Esophagus muscularis mucosa (tissue), 4 donors: ENCODE measurements at places on chromosomes 7 and 10. TPM values are rescaled to one million over a fixed set of nuclear protein-coding genes. Genes with fewer than 3 reads are reported as not detected.

GRCh38 chr10:34121125-34121753 lies 693.9 kb downstream of the PARD3 start:
- no peak overlapping the region for H3K27ac ChIP-seq
- no peaks in the 10 kb centered on the region for H3K27me3 ChIP-seq
- peaks cover 16% of the 10 kb centered on the region for H3K36me3 ChIP-seq
- peak; percentile 53 for DNase-seq
- peaks cover 43% of the 10 kb centered on the region for H3K4me1 ChIP-seq
- H3K4me3 ChIP-seq, result no peak overlapping the region

GRCh38 chr10:23512355-23513058 lies 73.6 kb downstream of the OTUD1 start:
- H3K27me3 ChIP-seq, result no peaks in the 10 kb centered on the region
- H3K27ac ChIP-seq, result no peak overlapping the region
- no peak overlapping the region for H3K4me3 ChIP-seq
- H3K4me1 ChIP-seq, result no peaks in the 10 kb centered on the region
- DNase-seq, result no peak

DNA sequence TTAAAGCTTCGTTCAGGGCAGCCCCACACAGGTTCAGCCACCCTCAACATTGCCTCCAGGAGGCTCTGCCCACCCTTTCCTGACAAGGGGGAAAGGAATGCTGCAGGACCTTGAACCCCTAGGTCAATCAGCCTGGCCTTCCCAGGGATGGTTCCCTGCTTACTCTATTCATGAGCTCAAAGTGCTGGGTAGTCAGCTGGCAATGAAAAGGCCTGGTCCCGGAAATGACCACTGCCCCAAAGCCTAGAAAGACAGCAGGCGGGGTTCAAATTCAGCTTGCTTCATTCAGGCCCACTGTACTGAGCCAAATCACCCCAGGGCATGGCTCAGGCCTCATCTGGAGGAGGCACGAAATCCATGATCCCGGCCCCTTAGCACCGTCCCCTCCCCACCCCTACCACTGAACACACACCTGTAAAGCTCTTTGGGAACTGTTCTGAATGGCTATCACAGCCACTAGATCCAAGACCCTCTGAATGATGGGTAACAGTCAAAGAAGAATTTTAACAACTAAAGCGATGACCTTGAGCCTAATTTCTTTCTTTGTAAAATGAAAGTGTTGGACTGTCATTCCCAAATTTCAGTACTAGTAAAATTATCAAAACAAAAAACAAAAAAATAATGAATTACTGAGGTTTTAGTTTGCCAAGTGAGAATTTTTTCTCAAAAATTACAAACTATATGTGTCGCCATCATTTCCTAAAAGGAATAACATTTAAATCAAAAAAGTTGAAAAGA lies 1.0 kb downstream of the URGCP start:
- H3K4me1 ChIP-seq, result peaks cover 58% of the 10 kb centered on the region
- no peaks in the 10 kb centered on the region for H3K36me3 ChIP-seq
- H3K27me3 ChIP-seq, result no peaks in the 10 kb centered on the region
- H3K4me3 ChIP-seq, result peak overlapping the region; percentile 90
- H3K27ac ChIP-seq, result peak overlapping the region; percentile 93

- no peak for DNase-seq
- no peaks in the 10 kb centered on the region for H3K36me3 ChIP-seq
- no peak overlapping the region for H3K4me3 ChIP-seq
- H3K4me1 ChIP-seq, result no peaks in the 10 kb centered on the region
- no peaks in the 10 kb centered on the region for H3K27me3 ChIP-seq
Observed at GRCh38 chr7:51518646-51519045, 202.0 kb upstream of the COBL start.

DNA sequence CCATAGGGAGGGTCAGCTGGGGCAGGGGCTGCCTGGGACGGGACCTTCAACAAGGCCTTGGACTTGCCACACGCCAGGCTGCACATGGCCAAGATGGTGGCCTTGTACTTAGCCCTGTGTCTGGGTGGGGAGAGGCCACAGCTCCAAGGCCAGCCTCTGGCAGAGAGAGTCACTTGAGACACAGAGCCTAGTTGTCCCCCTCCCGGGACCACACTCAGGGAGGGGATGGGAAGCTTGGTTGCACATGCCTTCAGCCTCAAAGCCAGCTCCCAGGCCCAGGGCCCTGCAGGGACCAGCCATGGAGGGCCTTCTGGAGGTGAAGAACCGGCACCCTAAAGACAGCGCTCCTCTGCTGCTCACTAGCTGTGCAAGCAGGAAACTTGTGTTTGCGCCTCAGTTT lies 16.7 kb downstream of the MMRN2 start:
- H3K27me3 ChIP-seq, result no peaks in the 10 kb centered on the region
- H3K27ac ChIP-seq, result no peak overlapping the region
- H3K4me3 ChIP-seq, result no peak overlapping the region
- H3K4me1 ChIP-seq, result peaks cover 43% of the 10 kb centered on the region

Gene PLPP4
- 2.1 TPM for total RNA-seq

GRCh38 chr10:132786476-132786883 lies 533 bp upstream of the NKX6-2 start:
- no peak for DNase-seq
- peaks cover 21% of the 10 kb centered on the region for H3K4me1 ChIP-seq
- H3K4me3 ChIP-seq, result peak overlapping the region; percentile 27
- no peak overlapping the region for H3K27ac ChIP-seq
- peaks cover 80% of the 10 kb centered on the region for H3K27me3 ChIP-seq

DNA sequence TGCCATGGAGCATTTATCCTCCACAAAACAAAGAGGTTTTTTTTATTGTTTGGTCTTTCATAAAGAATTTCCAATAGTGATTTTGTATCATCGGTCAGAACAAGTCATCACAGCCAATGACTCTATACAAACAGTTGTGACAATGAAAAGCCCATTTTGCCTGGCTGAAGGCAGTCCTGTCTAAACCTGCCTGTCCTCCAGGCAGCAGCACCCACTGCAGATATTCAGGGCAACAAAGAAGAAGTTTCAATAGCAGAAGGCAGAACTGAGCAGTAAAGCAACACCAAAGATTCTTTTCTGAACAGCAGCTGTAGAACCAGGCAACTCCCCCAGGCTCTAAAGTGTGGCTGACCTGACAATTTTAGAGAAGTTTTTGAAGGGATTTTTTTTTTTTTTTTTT lies 169.4 kb downstream of the FGFR2 start:
- no peak for DNase-seq
- no peak overlapping the region for H3K4me3 ChIP-seq
- H3K27me3 ChIP-seq, result no peaks in the 10 kb centered on the region
- no peaks in the 10 kb centered on the region for H3K36me3 ChIP-seq

Gene MCM7
- 60.3 TPM for total RNA-seq

DNA sequence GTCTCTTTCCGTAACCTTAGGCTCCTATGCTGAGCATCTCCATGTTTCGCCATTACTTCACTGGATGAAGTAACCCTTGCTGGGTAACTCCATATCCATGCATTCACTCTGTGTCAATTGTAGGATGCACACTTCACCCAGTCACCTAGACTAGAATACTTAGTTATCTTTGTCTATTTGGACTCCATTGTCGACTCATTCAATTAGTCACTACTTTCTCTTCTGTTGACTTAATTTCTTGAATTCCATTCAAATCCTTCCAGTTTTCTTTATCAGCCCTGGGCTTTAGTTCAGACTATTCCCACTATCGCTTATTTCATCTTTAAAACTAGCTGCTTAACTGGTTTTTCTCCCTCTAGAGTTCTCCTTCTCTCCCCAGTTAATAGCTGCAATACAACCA lies 111.3 kb upstream of the TNS3 start:
- H3K4me1 ChIP-seq, result peaks cover 19% of the 10 kb centered on the region
- H3K36me3 ChIP-seq, result no peaks in the 10 kb centered on the region
- H3K27ac ChIP-seq, result peak overlapping the region; percentile 76
- no peaks in the 10 kb centered on the region for H3K27me3 ChIP-seq
- DNase-seq, result no peak

Gene AASS
- 34.2 TPM for total RNA-seq

- no peak for DNase-seq
- no peaks in the 10 kb centered on the region for H3K27me3 ChIP-seq
- no peaks in the 10 kb centered on the region for H3K36me3 ChIP-seq
- peaks cover 84% of the 10 kb centered on the region for H3K4me1 ChIP-seq
Observed at GRCh38 chr10:77877441-77878344, 48.9 kb downstream of the DLG5 start.

GRCh38 chr10:27355918-27356573 lies 115.4 kb upstream of the ACBD5 start:
- H3K27ac ChIP-seq, result no peak overlapping the region
- DNase-seq, result no peak
- no peak overlapping the region for H3K4me3 ChIP-seq

- DNase-seq, result no peak
- no peaks in the 10 kb centered on the region for H3K27me3 ChIP-seq
- no peaks in the 10 kb centered on the region for H3K36me3 ChIP-seq
- H3K4me3 ChIP-seq, result no peak overlapping the region
- H3K4me1 ChIP-seq, result peaks cover 32% of the 10 kb centered on the region
Observed at GRCh38 chr7:77318019-77318418, 98.1 kb downstream of the GSAP start.

Gene PPA1
- total RNA-seq, result 105 TPM

Gene SPDYE9
- total RNA-seq, result not detected

DNA sequence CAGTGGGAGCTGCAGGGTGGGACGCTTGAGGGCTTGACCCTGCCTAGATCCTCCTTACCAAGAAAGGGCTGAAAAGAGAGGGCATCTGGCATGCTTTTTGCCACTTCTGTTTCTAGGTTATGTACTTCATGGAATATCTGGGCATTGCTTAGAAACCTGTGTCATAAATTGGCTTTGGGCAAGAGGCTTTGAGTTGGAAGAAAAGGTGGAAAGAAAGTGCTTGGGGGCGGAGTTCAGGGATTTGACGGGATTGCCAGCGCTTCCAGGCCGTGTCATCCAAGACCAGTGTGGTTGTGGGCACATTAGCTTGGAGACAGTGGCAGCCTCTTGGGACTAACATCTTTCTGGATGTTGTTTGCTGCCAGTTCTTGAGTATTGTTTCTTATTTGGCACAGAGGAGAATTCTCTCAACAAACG lies 825 bp downstream of the ZNF862 start:
- H3K4me1 ChIP-seq, result peaks cover 15% of the 10 kb centered on the region
- DNase-seq, result no peak
- no peaks in the 10 kb centered on the region for H3K36me3 ChIP-seq

DNA sequence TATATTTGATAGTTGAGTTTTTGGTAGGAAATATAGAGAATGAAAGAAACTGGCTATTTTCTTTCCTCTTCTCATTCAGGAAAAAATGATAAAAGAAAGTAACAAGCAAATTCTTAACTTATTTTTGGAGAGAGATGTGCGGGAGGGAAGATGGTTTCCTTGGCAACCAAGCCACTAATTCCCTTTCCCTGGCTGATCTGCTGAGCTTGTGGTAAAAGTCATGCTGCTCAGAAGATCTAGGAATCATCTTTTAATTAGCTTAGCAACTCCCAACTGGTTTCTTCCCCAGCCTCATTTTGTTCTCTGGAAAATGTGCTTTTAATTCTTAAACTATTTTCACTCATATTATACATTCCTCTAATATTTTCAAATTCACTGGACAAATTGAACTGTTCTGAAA lies 11.8 kb downstream of the UROS start:
- no peaks in the 10 kb centered on the region for H3K27me3 ChIP-seq
- H3K4me1 ChIP-seq, result no peaks in the 10 kb centered on the region
- no peak for DNase-seq

Gene ZNF488
- total RNA-seq, result not detected

DNA sequence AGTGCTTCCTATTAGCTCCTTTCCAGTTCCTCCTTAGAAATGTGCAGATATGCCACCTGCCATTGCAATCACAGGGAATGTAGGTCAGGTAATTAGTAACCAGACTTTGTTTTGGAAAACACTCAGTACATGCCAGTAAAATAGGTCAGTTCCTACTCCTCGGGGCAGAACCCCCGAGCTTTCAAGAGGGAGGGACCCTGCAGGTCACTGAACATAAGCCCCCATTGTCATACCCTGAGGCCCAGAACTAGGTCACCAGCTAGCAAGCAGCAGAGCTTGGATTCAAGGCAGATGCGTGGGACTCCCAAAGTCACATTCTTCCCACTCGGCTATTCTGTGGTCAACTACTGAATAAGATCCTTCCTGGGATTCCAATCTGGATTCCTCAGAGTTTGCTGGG lies 104.8 kb downstream of the PPP1R3C start:
- no peaks in the 10 kb centered on the region for H3K4me1 ChIP-seq
- no peak overlapping the region for H3K4me3 ChIP-seq
- no peaks in the 10 kb centered on the region for H3K27me3 ChIP-seq
- H3K27ac ChIP-seq, result no peak overlapping the region
- no peaks in the 10 kb centered on the region for H3K36me3 ChIP-seq
- no peak for DNase-seq

Gene C10orf143
- 5.0 TPM for total RNA-seq

Gene FAM13C
- 45.1 TPM for total RNA-seq

Gene OLAH
- total RNA-seq, result 3.1 TPM

Gene WEE2
- total RNA-seq, result not detected

Gene COL26A1
- total RNA-seq, result not detected

GRCh38 chr10:11884706-11885423 lies 61.7 kb downstream of the PROSER2 start:
- no peak for DNase-seq
- H3K36me3 ChIP-seq, result no peaks in the 10 kb centered on the region
- no peak overlapping the region for H3K4me3 ChIP-seq

Gene CPA5
- total RNA-seq, result not detected

- H3K4me3 ChIP-seq, result no peak overlapping the region
- no peak overlapping the region for H3K27ac ChIP-seq
- H3K27me3 ChIP-seq, result no peaks in the 10 kb centered on the region
Observed at GRCh38 chr10:51638211-51638610, 61.2 kb downstream of the CSTF2T start.

DNA sequence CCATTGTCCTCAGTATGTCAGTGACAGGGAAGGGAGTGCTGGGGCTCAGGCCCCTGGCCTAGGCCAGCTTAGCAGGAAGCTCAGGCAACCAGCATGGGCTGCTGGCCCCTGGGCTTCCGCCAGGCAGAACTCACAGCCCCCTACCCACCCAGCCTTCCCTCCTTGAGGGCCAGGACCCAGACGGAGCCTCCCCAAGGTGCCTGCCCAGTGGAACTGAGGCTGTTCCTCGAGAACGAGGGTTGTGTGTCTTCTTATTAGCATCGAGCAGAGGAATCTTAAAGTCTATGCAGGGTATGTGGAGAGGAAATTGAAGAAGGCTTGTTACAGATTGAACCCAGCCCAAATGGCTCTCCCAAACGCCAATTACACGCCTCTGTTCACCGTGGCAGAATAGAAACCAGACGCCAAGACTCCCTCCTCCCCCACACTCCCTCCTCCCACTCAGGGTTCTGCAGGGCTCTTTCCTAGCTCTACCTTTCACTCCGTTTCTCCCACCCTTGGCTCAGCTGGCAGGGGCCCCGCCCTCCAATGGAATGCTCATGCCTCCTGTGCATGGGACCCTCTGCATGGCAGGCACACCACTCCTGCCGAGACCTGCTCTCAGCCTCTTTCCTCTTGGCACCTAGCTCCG lies 134.4 kb downstream of the ZMIZ1 start:
- no peak overlapping the region for H3K4me3 ChIP-seq
- DNase-seq, result no peak
- H3K27me3 ChIP-seq, result no peaks in the 10 kb centered on the region
- H3K4me1 ChIP-seq, result peaks cover 33% of the 10 kb centered on the region
- peaks cover 79% of the 10 kb centered on the region for H3K36me3 ChIP-seq

Gene RGR
- total RNA-seq, result not detected

GRCh38 chr10:104640339-104641186 lies 527 bp upstream of the SORCS3 start:
- peaks cover 44% of the 10 kb centered on the region for H3K4me1 ChIP-seq
- H3K27me3 ChIP-seq, result no peaks in the 10 kb centered on the region
- peak; percentile 68 for DNase-seq
- H3K36me3 ChIP-seq, result no peaks in the 10 kb centered on the region

Gene AZGP1
- total RNA-seq, result 3.4 TPM
